ENCODE measurements at places on chromosomes 6 and 20.

- no peak for DNase-seq
Observed at GRCh38 chr6:44333273-44333919, 9.1 kb upstream of the SPATS1 start.

DNA sequence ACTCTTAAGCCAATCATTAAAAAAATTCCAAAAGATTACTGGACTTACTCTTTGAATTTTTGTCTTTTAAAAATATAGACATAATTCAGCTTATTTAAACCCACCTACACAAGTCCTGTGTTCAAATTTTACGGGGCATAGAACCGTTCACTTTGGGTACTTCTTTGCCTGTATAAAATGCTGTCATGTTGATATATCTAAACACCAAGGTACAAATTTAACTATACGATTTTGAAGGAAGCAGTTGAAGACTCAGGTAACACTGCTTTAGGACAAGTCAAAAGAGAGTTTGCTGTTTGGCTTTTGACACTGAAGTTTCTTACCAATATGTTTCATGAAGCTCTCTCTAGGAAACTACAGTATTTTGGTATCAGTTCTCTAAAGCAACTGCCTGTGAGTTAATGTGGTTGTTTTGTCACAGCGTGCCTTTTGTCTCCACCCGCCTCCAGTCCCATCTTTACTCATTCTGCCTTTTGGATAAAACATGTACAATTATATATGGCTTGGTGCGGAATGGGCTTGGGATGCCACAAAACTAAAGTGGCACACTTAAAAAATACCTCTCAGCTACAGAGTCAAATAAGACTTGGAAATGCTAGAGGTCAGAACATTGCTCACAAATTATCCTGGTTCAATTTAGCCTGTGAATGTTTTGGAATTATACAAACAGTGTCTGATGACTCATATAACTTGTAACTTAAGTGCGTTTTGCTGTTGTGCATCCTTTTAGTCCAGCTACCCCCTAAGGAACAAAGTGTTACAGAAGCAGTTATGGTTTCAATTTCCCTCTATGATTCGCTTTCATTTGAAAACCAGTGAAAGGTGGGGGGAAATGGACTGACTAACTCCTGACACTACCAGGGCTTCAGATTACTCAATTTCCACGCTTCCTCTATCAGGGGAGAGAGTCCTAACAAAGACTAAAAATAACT is 38.7 kb downstream of the RGS17 start:
- DNase-seq, result no peak

GRCh38 chr20:50710492-50711063 is 19.2 kb upstream of the RIPOR3 start:
- DNase-seq, result no peak

DNA sequence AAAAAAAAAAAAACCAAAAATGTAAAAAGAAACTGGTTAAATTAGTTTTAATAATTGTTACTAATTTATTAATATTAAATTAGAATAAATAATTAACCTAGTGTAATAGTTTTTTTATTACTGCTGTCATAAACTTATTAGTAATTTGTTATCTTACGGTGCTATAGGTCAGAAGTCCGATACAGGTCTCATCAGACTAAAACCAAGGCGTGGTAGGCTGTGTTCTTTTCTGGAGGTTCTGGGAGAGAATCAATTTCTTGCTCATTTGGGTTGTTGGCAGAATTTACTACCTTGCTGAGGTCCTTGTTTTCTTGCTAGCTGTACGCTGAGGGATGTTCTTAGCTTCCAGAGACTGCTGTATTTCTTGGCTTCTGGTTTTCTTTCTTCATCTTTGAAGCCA is 85.9 kb upstream of the RNF24 start:
- DNase-seq, result no peak

DNA sequence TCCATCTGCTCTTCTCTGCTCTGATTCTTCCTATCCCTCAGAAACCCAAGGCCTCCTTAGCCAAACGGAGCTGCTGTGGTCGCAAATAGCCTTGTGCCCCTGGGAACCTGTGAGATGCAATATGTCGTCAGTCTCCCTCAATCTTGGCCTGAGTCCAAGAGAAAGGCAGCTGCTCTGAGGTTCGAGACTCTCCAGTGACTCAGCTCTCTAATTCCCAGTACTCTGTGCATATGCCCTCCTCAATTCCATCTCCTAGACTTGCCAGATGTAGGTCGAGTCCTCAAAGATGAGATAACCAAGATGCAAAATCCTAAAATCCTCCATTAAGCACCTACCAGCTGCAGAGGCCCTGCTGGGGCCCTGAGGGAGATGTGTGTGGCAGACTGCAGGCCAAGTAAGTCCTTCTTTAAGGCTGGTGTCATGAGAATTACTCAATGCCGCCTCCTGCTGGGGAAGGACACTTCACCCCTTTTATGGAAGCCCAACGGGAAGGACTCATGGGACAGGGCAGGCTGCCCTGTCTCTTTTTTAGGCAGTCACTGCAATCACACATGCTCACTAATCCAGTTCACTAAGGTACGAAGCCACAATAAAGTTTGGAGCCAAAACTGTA is 28.5 kb downstream of the C6orf15 start:
- no peak for DNase-seq

GRCh38 chr6:26057899-26058298 is 29.3 kb upstream of the HFE start:
- DNase-seq, result no peak

DNA sequence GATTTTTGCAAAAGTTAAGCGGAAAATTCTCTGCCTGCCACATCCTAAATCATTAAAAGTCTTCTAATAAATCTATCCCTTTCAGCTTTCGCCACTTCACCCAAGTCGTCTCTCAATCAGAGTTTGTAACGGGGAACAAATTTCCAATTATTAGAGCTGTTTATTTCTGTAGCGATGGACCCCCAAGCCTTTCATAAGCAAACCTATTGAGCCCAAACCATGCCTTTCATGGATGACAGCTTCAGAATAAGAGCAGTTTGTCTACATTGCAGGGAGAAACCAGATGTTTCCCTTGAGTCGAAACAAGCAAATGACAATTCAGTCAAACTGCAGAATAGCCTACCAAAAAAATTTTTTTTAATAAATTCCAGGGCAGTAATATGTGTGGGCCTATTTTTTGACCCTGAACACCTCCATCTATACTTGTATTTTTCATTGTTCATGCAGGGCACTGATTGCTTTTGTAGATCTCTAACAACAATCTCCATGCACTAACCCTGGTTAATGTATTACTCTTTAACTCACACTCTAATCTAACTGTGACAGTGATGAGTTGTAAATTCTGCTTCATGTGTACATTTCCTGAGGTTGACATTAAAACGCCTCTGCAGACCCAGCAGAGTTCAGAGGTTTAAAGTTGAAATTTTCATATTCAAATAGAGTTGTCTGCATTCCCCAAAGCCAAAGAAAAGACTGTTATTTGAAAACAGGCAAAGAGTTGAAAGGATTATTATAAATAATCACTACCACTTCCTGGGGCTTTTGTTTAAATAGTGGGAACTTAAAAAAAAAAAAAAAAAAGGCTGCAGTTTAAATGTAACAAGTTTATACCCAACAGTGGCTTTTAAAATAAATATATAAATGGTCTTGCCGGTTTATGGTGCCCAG is 64.5 kb downstream of the ATP9A start:
- no peak for DNase-seq

DNA sequence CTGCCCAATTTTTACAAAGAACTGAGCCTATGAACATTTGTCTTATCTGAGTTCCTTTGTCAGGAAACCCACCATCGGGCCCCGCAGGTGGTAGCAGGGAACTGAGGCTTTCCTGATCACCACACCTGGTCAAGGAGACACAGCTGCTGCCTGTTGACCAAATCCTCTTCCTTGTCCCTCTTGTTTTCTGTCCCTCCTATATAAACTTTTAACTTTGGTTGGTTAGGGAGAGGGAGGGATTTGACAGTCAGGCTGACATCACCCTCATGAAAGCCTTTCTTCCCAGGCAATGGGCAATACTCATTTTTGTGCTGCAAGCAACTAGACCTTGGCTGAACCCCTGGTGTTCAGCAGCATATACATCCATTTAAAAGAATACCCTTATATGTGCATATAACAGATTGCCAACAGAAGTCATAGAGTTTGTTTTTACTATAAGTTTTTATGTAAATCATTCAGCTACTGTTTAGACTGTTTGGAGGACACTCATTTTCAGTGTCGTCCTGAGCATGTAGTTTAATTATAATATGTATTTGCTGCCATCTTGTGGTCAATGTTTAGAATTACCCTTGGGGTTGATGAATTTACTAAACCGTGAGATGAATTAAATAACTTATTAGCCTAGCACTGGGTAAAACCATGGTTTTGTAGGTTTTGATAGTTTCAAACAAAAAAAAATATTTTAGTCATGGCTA is 17.0 kb downstream of the CRISP1 start:
- no peak for DNase-seq

GRCh38 chr6:121826156-121826810 is 390.8 kb downstream of the GJA1 start:
- DNase-seq, result no peak

DNA sequence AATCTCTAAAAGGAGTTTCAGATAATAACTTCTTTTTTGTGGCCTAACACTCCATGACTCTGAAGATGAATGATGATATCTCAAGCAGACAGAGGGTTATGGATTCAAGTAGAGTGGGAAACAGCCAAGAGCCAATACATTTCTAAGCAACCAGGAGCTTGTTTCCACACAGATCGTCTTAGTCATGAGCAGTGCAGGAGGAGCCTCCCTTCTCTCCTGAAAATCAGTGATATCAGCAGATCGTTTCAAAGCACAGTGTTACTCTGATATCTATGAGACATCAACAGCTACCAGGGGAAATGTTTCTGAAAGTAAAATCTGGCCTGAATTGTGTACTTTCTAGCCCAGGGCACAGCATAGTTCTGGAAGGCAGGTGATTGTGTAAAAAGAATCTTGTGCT is 11.5 kb downstream of the ADGRG6 start:
- DNase-seq, result no peak

GRCh38 chr6:117908246-117909068 is 1.4 kb downstream of the SLC35F1 start:
- no peak for DNase-seq

GRCh38 chr20:59025086-59025485 is 5.9 kb downstream of the TUBB1 start:
- DNase-seq, result no peak
